HCT116 (cell line): ENCODE measurements at places on chromosomes 7 and 10.

- no peak for DNase-seq
Observed at GRCh38 chr10:30041196-30042105, 17.9 kb downstream of the JCAD start.

- DNase-seq, result no peak
Observed at GRCh38 chr7:7563269-7563668, 3.4 kb upstream of the MIOS start.

GRCh38 chr7:1065585-1066241 is 21.4 kb downstream of the GPR146 start:
- DNase-seq, result no peak

DNA sequence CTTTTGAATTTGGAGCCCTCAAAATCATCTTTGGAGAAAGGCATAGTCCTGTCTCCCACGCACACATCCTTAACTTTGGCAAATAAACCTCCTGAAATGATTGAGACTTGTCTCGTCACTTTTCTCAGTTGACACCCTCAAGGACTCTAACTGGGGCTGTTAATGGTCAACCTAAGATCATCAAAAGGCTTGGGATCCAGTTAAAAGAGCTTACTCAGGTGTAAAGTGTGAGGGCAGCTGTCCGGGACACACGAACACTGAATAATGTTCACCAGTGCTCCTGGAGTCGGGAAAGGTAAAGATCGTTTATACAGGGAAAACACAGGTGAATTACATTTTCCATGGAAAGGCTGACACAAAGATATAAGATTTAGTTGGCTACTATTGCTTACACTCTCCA is 84.7 kb downstream of the PAXIP1 start:
- DNase-seq, result no peak

DNA sequence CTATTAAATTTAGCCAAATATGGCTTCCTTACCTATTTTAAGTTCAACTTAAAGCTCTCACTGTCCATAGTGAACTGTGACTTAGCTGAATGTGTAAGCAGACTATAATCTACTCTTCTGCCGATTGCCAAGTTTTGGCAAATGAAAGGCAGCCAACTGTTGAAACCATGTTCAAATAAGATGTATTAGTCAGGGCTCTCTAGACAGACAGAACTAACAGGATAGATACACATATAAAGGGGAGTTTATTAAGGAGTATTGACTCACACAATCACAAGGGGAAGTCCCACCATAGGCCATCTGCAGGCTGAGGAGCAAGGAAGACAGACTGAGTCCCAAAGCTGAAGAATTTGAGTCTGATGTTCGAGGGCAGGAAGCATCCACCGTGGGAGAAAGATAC is 837.7 kb upstream of the AUTS2 start:
- DNase-seq, result no peak

- no peak for DNase-seq
Observed at GRCh38 chr10:88886557-88886956, 6.5 kb downstream of the STAMBPL1 start.

DNA sequence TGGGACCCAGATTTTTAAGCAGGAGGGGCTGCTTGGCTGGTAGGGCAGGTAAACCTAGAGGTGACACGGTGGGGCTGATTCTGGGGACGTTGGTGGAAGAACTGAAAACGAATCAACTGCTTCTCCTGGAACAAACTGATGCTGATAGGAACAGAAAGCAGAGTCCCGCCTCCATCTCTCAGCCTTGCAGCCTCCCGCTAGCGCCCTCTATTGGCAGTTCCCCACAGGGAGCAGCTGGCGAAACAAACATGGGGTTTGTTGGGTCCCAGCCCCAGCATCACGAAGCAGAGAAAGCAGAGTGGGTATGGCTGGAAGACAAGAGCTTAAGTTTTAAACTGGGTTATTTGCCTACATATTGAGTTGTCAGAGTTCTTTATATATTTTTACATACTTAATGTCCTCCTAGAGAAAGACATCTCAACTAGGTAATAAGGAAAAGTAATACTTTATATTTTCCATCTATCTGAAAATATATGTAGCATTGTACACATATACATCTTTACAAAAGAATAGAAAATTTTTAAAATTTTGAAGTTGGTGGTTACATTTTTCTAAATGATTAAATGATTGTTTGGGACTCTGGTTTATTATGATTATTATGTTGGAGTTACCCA is 42.3 kb upstream of the FOXI2 start:
- peak; percentile 85 for DNase-seq

DNA sequence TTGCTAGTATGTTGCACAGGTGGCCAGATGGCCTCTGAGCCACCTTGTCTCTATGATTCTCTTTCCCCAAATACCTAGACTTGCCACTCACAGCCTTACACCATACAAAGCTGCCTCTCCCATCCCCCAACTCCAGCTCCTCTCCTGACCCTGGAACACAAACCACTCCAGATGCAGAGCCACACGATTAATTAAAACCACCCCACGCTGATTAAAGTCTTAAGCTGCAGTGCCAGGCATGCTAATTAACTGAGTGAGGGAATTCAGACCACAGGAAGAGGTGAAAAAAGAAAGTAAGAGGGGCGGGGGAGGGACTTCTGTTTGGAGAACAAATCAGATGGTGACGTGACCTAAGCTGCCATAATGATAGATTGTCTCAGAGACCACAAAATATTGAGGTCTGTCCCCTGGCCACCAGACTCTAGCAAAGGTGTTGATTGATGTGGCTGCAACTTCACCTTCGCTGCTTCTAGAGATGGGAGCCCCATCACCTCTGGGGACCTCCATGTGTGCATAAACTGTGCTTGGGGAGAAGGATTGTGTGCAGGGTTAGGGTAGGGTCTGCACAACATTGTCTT is 331.3 kb downstream of the PLXNA4 start:
- no peak for DNase-seq

DNA sequence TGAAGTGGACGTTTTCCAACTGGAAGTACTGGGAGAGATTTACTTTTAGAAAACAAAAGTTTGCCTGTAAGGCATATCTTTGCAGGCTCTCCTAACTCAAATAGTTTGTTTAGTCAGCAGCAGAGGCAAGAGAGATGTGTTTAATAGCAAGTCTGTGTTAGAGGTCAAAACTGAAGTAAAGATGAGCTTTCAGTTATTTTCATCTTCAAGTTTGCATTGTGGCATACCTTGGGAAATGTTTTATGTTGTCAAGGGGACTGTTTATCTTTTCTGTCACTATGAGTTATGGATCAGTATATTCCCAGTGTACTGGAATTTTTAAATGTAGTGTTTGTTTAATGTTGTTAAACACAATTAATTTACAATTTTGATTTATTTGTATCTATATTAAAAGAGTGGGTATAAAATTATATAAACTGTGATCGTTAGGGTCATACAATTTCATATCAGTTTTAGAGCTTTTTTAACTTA is 169.7 kb upstream of the PPP1R3A start:
- no peak for DNase-seq

GRCh38 chr7:95199779-95200558 is 124.4 kb downstream of the PON1 start:
- peak; percentile 24 for DNase-seq
